ENCODE measurements at places on chromosomes 1 and 21. TPM values are rescaled to one million over a fixed set of nuclear protein-coding genes. Genes with fewer than 3 reads are reported as not detected.

DNA sequence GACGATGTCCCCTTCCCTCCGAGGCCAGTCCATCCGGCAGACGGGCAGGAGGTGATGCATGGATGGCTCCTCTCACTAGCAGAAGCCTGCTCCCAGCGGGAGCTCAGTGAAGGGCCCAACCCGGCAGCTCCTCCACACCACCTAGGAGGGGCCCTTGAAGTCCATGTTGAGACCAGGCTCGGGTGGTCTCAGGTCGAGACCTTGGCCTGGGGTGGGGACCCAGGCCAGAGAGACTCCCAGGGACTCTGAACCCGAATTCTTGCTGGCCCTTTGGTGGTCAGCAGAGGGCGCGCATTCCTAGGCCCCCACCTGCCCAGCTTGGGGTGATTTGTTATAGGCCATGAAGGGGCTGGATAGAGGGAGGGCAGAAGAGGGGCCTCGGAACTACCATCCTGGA is 642 bp upstream of the NT5C1A start:
- DNase-seq: no peak

GRCh38 chr1:121483961-121484424 is 299.2 kb downstream of the SRGAP2C start:
- no peak for DNase-seq

GRCh38 chr1:39779821-39780220 is 8.7 kb upstream of the OXCT2 start:
- no peak for DNase-seq

DNA sequence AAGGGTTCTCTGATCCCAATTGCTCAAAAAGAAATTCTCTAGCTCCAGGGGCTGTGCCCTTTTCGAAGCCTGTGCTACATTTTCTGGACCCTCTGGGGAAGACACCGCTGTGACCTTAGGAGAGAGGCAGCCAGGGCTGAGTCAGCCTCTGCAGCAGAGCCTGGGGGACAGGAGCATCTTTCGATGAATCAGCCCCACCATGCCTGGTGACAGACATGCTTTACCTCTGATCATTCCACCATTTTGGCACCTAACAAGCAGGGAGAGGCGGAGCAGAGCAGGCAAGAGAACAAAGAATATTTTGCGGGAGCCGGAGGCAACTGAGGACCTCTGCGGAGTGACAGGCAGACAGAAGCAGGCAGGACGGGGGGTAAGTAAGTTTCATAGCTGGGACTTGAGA is 84.9 kb downstream of the VWA5B1 start:
- no peak for DNase-seq

- DNase-seq: no peak
These were observed 60.6 kb downstream of the MYOM3 start for GRCh38 chr1:24051206-24051945.

PLA2G2F gene
- not detected for total RNA-seq

DNA sequence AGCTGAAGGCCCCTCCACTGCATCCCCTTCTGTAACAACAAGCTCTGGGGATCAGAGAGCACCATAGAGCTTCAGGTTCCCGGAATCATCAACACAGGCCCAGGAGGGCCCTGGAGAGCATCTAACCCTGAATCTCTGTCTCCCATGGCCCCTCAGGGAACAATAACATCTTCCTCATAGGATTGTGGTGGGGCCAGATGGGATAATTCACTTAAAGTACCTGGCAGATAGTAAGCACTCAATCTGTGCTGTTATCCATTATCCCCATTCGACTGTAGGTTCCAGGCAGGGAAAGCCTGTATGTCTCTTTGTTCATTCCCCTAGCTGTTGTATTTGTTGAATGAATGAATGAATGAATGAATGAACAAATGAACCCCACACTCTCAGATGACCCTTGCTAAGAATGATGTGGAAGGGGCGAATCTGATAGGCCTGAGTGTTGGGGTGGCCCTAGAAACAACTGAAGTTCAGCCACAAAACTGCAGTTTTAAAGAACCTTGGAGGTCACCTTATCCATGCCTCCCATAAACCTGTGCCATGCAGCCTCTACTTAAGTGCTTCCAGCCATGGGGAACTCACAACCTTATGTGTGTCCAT is 14.5 kb downstream of the LAPTM5 start:
- DNase-seq: no peak

DNA sequence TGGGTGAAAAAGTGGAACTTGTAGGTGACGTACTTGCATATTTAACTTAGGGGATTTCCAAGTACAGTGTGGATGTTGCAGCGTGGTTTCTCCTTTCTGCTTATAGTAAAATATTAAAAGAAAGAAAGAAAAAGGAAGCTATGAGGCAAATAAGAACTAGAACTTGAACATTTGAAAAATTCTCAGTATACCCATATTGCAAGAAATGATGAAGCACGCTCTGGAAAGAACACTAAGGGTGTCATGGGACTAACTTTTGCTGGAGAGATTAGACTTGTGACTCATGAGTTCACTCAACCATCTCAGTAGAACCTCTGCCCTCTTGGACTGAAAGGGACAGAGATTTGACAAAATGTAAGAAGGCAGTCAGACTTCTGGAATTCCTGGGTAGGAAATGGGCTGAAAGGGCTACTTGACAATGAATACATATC is 704.5 kb upstream of the ADGRL4 start:
- no peak for DNase-seq

Data from progenitor cell of endocrine pancreas (in vitro differentiated cells).